Common myeloid progenitor, CD34-positive (primary cell): ENCODE measurements at places on chromosomes 12 and 14.

DNA sequence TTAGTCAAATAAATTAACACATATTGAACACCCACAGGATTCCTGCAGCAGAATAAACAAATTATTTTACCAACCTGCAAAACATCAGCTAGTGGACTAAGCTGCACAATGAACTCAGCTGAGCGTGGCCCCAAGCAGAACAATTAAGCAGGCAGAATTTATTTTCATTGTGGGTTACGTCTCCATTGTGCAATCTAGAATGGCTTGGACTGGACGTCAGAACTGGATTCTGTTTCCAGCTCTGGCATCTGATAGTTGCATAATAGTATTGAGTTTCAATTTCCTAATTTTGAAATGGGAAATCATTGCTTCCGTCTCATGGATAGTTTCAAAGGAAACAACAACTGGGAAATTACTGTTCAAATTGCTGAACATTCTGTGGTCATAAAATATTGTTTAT is 35.5 kb upstream of the RERG start:
- DNase-seq, result no peak

DNA sequence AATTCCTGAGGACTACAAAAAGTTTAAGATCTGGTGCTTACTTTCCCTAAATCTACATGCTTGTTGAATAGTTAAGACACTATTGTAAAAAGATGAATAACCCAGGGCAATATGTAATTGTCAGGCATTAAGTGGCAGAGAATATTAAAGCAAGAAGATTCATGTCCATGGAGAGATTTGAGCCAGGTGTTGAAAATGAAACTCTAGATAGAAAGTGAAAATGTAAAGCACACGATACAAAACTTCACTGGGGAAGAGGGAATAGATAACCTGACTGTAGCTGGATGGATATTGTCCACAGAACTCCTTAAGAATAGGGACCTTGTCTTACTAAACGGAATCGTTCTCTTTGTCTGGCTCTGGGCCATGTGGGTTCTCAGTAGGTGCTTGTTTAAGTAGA is 5.0 kb downstream of the CAND1 start:
- DNase-seq, result no peak

DNA sequence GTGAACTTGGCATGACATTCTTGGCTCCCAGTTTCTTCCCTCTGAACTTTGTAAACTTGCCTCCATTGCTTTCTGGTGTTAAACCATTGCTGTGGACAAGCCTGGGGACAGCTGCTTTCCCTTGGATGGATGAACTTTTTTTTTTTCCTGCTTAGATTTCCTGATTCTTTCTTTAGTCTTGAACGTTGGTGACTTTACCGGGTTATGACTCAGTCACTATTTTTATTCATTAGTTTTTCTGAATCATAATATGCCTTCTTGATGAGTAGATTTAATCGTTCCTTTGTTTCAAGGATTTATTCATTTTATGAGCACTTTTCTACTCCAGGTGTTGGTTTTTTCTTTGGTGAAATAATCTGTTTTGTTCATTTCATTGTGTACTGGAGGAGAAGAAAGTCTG is 155.0 kb upstream of the RTL1 start:
- DNase-seq, result no peak

- peak; percentile 78 for DNase-seq
These were observed at the start of gene ALDH1L2 for GRCh38 chr12:105084251-105085250. Gene ALDH1L2, minus strand, starts transcription at chr12:105084458. Its CDS starts 22 bp downstream, at chr12:105084436.

DNA sequence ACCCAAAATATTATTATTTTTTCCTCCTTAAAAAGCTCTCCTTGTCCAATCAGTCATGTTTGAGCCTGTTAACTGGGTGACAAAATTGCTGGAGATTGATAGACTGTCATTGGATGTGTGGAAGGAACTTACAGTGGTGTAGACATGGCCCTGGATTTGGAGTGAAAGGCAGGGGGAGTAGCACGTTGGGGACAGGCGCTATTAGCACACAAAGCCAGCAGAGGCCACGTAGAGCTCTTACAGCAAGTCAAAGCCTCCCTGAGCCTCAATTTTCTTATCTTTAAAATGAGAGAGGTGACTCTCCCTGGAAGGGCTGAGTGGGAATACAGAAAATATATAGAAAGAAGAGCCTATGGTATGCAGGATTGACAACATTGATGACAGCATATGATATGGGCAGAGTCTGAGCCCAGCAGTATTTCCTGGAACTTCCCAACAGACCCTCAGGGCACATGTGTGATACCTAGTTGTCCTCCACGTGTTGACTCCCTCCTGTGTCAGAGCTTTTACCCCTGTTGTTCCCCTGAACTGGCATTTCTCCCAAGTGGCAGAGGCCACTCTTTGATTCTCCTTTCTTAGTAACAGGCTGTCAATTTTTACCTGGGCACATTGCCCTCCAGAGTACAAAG is 504.9 kb downstream of the VRK1 start:
- DNase-seq, result no peak

GRCh38 chr14:55057919-55058318 is 6.5 kb downstream of the MAPK1IP1L start:
- no peak for DNase-seq

- no peak for DNase-seq
These were observed 22.1 kb downstream of the OAS2 start for GRCh38 chr12:113000433-113000832.

- no peak for DNase-seq
These were observed 47.8 kb downstream of the TESPA1 start for GRCh38 chr12:54936736-54937135.
